HFFc6 (cell line): ENCODE measurements at places on chromosomes 6 and 20. TPM values are rescaled to one million over a fixed set of nuclear protein-coding genes. Genes with fewer than 3 reads are reported as not detected.

Gene C6orf58
- total RNA-seq, result not detected in 3 replicates

Gene MEP1A
- not detected in 3 replicates for total RNA-seq

Gene GABRR1
- total RNA-seq, result not detected in 3 replicates

Gene OPRL1
- 0.46 and 1.1 TPM in 2 replicates for total RNA-seq

Gene EDN3
- total RNA-seq, result not detected in 3 replicates

Gene SEL1L2
- not detected in 3 replicates for total RNA-seq

Gene DEFB129
- not detected in 3 replicates for total RNA-seq

Gene CLPSL1
- not detected in 3 replicates for total RNA-seq

Gene CD93
- not detected in 3 replicates for total RNA-seq

Gene PERP
- 49.8 to 62.4 TPM (median 56.2 TPM) in 3 replicates for total RNA-seq

Gene NR2E1
- not detected in 3 replicates for total RNA-seq

Gene VGLL2
- total RNA-seq, result not detected in 3 replicates

Gene NINL
- 2.2 and 2.5 TPM in 2 replicates for total RNA-seq

Gene PRDM13
- total RNA-seq, result not detected in 3 replicates

Gene SLPI
- 0.33 TPM in 1 of 3 replicates, not detected in the others for total RNA-seq

Gene NKAIN4
- total RNA-seq, result not detected in 3 replicates

DNA sequence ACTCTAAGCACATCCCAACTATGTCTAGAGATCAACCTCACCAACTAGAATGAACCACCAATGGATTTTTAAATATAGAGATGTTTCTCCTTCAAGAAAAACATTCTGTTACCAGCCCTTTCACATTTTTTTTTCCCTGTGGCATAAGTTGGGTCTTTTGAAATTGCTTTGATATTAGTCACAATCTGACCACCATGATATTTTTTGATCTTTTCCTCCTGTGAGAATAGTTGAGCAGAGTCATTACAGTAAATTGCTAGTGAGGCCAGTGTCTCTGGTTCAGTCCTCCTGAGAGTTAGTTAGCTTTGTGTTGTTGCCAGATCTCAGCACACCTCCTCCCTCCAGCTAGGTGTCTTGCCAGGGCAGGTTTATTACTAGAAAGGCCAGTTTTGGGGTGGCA lies 79.7 kb upstream of the MYLIP start:
- no peak overlapping the region for H3K27ac ChIP-seq
- no peak for DNase-seq
- H3K27me3 ChIP-seq, result no peaks in the 10 kb centered on the region; the same call in 1 of the 2 replicates
- no peaks in the 10 kb centered on the region for H3K4me1 ChIP-seq
- H3K36me3 ChIP-seq, result no peaks in the 10 kb centered on the region
- no peak overlapping the region for H3K4me3 ChIP-seq

DNA sequence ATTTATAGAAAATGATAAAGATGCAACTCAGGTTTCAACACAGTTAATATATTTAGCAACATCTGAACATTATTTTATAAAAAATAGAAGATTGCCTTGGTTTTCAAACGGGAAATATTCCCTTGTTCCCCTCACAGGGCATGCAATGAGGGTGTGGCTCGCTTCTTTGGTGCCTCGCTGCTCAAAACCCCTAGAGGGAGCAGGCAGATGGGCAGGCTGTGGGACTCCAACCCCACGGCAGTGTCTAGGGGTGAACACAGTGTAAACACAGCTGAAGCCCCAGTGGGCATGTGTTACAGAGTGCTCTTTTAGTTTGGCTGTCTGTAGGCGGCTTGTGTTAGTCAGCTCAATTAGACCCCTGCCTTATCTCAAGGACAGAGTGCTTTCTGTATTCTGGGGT lies 560.8 kb upstream of the IMPG1 start:
- H3K27me3 ChIP-seq, result no peaks in the 10 kb centered on the region
- H3K4me3 ChIP-seq, result no peak overlapping the region
- no peak for DNase-seq
- no peak overlapping the region for H3K27ac ChIP-seq

GRCh38 chr6:150877928-150878327 lies 12.4 kb downstream of the MTHFD1L start:
- peaks cover 56% of the 10 kb centered on the region for H3K4me1 ChIP-seq
- peaks cover 5% of the 10 kb centered on the region for H3K27me3 ChIP-seq
- peaks cover 37% of the 10 kb centered on the region for H3K36me3 ChIP-seq
- H3K27ac ChIP-seq, result no peak overlapping the region
- no peak for DNase-seq

GRCh38 chr6:116099036-116099435 lies 1.6 kb upstream of the NT5DC1 start:
- no peak for DNase-seq
- H3K36me3 ChIP-seq, result peaks cover 23% of the 10 kb centered on the region
- H3K27me3 ChIP-seq, result no peaks in the 10 kb centered on the region
- H3K27ac ChIP-seq, result no peak overlapping the region
- H3K4me1 ChIP-seq, result peaks cover 37% of the 10 kb centered on the region
- H3K4me3 ChIP-seq, result no peak overlapping the region

DNA sequence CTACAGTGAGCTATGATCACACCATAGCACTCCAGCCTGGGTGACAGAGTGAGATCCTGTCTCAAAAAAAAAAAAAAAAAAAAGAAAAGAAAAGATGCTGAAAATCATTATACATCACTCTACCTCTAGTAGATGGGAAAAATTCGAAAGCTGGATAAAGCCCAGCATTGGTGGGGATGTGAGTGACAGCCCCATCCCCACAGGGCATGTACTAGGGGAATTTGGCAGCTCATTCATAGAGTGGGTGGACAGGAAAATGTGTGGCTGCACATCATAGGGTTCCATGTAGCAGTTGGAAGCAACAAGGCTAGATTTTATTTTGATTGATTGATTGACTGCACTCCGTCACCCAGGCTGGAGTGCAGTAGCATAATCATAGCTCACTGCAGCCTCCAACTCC lies 42.0 kb downstream of the MRPL14 start:
- H3K27ac ChIP-seq, result no peak overlapping the region
- H3K4me3 ChIP-seq, result no peak overlapping the region
- H3K27me3 ChIP-seq, result no peaks in the 10 kb centered on the region
- no peaks in the 10 kb centered on the region for H3K36me3 ChIP-seq

DNA sequence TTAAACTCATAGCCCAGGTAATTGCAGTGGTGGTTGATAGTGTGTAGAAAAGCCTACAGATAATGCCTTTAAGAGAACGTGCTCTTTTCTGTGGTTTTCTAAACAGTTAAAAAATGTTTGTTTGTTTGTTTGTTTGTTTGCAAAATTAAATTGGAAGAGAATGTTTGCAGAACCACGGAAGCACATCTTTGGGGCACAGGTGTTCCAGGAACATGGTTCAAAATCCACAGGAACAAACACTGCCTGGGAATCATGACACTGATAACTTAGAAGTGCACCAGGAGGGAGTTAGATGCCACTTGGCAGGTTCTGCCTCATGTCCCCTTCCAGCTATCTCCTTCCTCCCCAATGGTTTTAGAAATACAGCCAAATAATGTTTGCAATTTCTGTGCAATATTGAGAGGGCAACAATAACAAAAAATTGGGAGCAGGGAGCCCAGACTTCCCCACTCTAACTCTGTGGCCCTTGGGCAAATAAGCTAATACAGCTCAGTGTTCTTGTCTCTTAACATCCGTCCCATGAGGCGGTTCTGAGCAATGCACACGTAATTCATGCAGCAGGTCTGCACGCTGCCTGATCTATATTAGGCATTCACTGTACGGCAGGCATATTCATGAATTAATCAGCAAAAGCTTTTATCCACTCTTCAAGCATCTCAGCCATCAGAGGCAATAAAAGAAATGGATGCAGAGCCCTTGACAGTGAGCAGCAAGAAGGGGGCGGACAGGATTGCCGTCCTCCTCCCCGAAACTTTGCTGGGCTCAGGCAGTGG lies 274.3 kb upstream of the FOXQ1 start:
- DNase-seq, result no peak
- H3K4me1 ChIP-seq, result peaks cover 7% of the 10 kb centered on the region; the same call in 1 of the 2 replicates
- H3K4me3 ChIP-seq, result no peak overlapping the region
- no peak overlapping the region for H3K27ac ChIP-seq
- no peaks in the 10 kb centered on the region for H3K36me3 ChIP-seq

DNA sequence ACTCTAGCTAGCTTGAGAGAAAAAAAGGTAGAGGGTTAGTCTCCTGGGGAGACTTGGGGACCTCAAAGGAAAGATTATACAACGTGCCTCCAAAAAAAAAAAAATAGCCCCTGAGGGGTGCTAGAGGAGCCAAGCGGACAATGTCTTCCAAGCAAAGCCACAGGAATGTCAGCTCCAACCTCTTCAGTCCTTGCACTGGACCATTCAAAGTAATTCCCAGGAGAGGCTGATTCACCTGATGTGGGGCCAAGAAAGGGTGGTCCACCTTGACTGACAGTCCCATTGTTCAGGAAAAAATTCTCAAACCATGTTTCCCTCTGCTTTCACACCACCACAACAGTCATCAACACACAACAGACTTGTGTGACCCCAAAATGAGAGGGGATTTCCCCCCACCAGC lies 30.7 kb downstream of the ASIP start:
- peak overlapping the region; percentile 23; the same call in 1 of the 2 replicates for H3K4me3 ChIP-seq
- H3K4me1 ChIP-seq, result peaks cover 24% of the 10 kb centered on the region
- H3K36me3 ChIP-seq, result peaks cover 12% of the 10 kb centered on the region

DNA sequence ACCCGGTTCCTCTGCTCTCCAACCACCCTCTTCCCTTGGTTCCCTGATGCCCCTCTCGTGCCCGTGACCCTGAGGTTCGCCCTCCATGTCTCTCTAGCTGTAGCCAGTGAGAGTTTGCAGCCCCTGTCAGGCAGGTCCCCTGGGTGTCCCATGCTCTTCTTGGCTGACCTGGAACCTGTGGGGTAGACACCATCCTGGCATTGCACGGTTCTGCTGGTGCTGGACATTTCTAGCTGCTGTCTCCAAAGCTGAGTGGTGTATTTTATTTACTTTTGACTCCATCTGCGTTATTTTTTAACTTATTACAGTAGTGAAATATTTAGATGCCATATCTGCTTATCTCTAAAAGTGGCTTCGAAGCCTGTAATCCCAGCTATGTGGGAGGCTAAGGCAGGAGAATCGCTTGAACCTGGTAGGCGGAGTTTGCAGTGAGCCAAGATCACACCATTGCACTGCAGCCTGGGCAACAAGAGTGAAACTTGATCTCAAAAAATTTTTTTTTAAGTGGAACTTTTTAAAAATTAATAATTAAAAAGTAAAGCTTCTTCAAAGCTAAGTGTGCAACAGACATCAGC lies 12.5 kb downstream of the ENTPD6 start:
- DNase-seq, result no peak
- no peaks in the 10 kb centered on the region for H3K27me3 ChIP-seq
- H3K4me3 ChIP-seq, result no peak overlapping the region
- H3K36me3 ChIP-seq, result no peaks in the 10 kb centered on the region

GRCh38 chr6:63817492-63818050 lies 182.0 kb downstream of the PHF3 start:
- no peak overlapping the region for H3K4me3 ChIP-seq
- H3K4me1 ChIP-seq, result peaks cover 19% of the 10 kb centered on the region
- no peaks in the 10 kb centered on the region for H3K36me3 ChIP-seq
- peaks cover 1% of the 10 kb centered on the region; the same call in 1 of the 2 replicates for H3K27me3 ChIP-seq

DNA sequence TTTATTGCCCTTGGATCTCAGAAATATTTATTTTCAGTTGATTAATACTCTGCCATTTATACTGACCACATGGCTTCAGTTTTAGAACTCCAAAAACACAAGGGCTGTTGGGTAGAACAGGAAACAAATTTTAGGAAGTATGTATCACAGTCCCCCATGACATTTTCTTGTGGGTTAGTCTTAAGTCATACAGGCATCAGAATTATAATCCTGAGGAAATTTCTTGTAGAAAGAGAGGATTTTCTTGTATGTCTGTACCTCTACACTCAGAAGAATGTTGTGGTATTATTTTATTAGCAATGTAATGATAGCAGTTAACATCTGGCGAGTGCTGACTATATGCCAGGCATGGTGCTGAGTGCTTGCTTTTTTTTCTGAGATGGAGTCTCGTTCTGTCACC lies 302.9 kb downstream of the CLIC5 start:
- H3K27ac ChIP-seq, result no peak overlapping the region
- peaks cover 41% of the 10 kb centered on the region for H3K4me1 ChIP-seq
- no peak overlapping the region for H3K4me3 ChIP-seq

DNA sequence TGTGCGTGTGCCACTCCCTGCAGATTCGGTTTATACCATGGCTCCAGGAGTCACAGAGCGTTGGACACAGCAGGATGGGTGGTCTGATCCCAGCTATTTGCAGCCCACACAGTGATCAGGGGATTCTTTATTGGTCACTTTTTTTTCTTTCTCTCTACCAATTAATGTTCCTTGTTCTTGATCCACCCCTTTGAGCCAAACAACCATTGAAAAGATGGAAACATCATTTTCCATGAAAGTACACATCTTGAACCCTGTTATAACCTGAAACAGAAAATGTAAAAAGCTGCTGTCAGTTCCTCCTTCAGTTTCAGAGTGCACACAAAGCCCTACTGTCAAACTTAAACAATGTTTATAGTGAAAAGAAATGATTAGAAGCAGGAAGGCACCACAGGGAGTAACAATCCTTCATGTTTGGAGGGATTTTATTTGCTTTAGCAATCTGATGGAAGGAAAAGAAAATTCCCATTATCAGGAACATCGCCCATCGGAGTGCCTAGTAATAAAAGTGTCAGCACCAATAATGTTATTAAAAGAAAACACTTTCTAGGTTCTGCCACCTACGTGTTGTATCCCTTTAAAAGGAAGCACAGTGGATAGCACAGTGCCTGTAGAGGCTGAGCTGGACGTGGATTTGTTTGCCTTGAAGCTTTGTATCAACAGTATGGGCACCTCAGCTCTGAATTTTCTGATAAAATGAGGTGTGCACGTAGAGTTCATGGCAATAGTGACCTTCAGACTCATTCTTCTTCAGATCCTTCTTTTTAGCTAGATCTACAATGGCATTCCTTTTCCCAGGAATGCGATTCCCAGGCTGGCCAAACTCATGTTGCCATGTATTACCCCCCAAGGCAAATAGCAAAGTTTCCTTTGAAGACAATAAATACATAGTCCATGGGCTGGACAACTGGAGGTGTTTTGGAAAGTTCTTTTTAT lies 16.1 kb upstream of the THBD start:
- no peaks in the 10 kb centered on the region for H3K36me3 ChIP-seq
- peaks cover 18% of the 10 kb centered on the region for H3K4me1 ChIP-seq
- H3K27me3 ChIP-seq, result peaks cover 15% of the 10 kb centered on the region
- DNase-seq, result no peak

DNA sequence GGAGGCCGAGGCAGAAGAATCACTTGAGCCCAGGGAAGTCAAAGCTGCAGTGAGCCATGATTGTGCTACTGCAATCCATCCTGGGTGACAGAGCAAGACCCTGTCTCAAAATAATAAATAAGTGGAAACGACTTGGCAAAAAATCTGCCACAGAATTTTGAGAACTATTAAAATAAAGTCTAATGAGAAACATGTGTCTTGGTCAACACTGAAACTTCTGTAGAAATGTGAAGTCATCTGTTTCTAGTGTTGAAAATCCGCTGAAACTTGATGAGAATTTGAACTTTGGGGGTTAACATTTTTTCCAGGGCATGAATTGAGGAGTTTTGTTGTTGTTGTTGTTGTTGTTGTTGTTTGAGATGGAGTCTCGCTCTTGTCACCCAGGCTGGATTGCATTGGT lies 29.0 kb upstream of the BCLAF1 start:
- no peak for DNase-seq
- no peak overlapping the region for H3K27ac ChIP-seq
- no peaks in the 10 kb centered on the region; the same call in 1 of the 2 replicates for H3K27me3 ChIP-seq
- no peak overlapping the region for H3K4me3 ChIP-seq
- no peaks in the 10 kb centered on the region; the same call in 1 of the 2 replicates for H3K4me1 ChIP-seq

- no peak overlapping the region for H3K27ac ChIP-seq
- no peak for DNase-seq
- H3K4me1 ChIP-seq, result no peaks in the 10 kb centered on the region
Measured at GRCh38 chr6:85997206-85997605, 354.5 kb upstream of the SYNCRIP start.

GRCh38 chr6:91149246-91149955 lies 562.5 kb upstream of the MAP3K7 start:
- H3K27me3 ChIP-seq, result peaks cover 2% of the 10 kb centered on the region; the same call in 1 of the 2 replicates
- DNase-seq, result no peak
- H3K4me1 ChIP-seq, result no peaks in the 10 kb centered on the region

- H3K27me3 ChIP-seq, result peaks cover 5% of the 10 kb centered on the region
- no peak for DNase-seq
- no peaks in the 10 kb centered on the region for H3K4me1 ChIP-seq
- no peak overlapping the region for H3K4me3 ChIP-seq
- no peaks in the 10 kb centered on the region for H3K36me3 ChIP-seq
Measured at GRCh38 chr20:56624786-56625681, 4.1 kb upstream of the TFAP2C start.
